Daoy (cell line): ENCODE measurements at places on chromosomes 13 and 19. TPM values are rescaled to one million over a fixed set of nuclear protein-coding genes. Genes with fewer than 3 reads are reported as not detected.

ZNF776 gene
- total RNA-seq = 8.1 and 17.7 TPM in 2 replicates

GSX1 gene
- total RNA-seq = not detected in 2 replicates

ZNF541 gene
- not detected in 2 replicates for total RNA-seq

ZNF568 gene
- 5.2 and 24.6 TPM in 2 replicates for total RNA-seq

BRME1 gene
- total RNA-seq = 2.1 and 7.9 TPM in 2 replicates

LGALS4 gene
- not detected in 2 replicates for total RNA-seq

NAPSA gene
- total RNA-seq = not detected in 2 replicates

IGFL1 gene
- not detected in 2 replicates for total RNA-seq

CRLF1 gene
- 0.40 TPM in 1 of 2 replicates, not detected in the other for total RNA-seq

NLRP12 gene
- not detected in 2 replicates for total RNA-seq

CEACAM4 gene
- total RNA-seq = not detected in 2 replicates

ERICH6B gene
- total RNA-seq = not detected in 2 replicates

SPIB gene
- not detected in 2 replicates for total RNA-seq

DKKL1 gene
- total RNA-seq = 0.17 TPM in 1 of 2 replicates, not detected in the other

PDE4C gene
- 0.17 TPM in 1 of 2 replicates, not detected in the other for total RNA-seq

SULT2B1 gene
- total RNA-seq = not detected in 2 replicates

RYR1 gene
- 0.03 and 0.11 TPM in 2 replicates for total RNA-seq

CERS4 gene
- total RNA-seq = 12.1 and 14.6 TPM in 2 replicates

ZSCAN5B gene
- total RNA-seq = not detected in 2 replicates

GAPDHS gene
- not detected in 2 replicates for total RNA-seq

CD70 gene
- 62.8 and 65.4 TPM in 2 replicates for total RNA-seq

DBP gene
- total RNA-seq = 3.0 and 10.0 TPM in 2 replicates

NCR1 gene
- 0.17 and 5.4 TPM in 2 replicates for total RNA-seq

CRX gene
- not detected in 2 replicates for total RNA-seq

HIPK4 gene
- under 0.01 TPM in 1 of 2 replicates, not detected in the other for total RNA-seq

PALM3 gene
- total RNA-seq = 0.46 TPM in 1 of 2 replicates, not detected in the other

TMEM86B gene
- 0.95 and 1.8 TPM in 2 replicates for total RNA-seq

KLF5 gene
- 3.3 and 4.6 TPM in 2 replicates for total RNA-seq

PODNL1 gene
- not detected in 2 replicates for total RNA-seq

ICAM4 gene
- 0.63 TPM in 1 of 2 replicates, not detected in the other for total RNA-seq

PRR22 gene
- 2.7 and 3.7 TPM in 2 replicates for total RNA-seq

CD320 gene
- 108 TPM in 2 replicates for total RNA-seq

EBI3 gene
- 3.0 and 7.0 TPM in 2 replicates for total RNA-seq

MBD3L2 gene
- total RNA-seq = not detected in 2 replicates

IGFL3 gene
- total RNA-seq = not detected in 2 replicates

SERPINE3 gene
- total RNA-seq = not detected in 2 replicates

GRIK5 gene
- total RNA-seq = 0.42 and 0.57 TPM in 2 replicates

ZNF227 gene
- 16.1 and 18.7 TPM in 2 replicates for total RNA-seq

ZNF835 gene
- total RNA-seq = 0.40 and 1.3 TPM in 2 replicates

KLK12 gene
- not detected in 2 replicates for total RNA-seq

TMIGD2 gene
- total RNA-seq = not detected in 2 replicates

ZNF836 gene
- 2.5 and 5.2 TPM in 2 replicates for total RNA-seq

CEACAM3 gene
- not detected in 2 replicates for total RNA-seq

LGALS14 gene
- total RNA-seq = not detected in 2 replicates

NLRP11 gene
- 4.1 and 5.1 TPM in 2 replicates for total RNA-seq

UFM1 gene
- 55.3 and 65.4 TPM in 2 replicates for total RNA-seq

CYP2A6 gene
- total RNA-seq = not detected in 2 replicates

R3HDM4 gene
- total RNA-seq = 35.8 and 40.8 TPM in 2 replicates

RDH8 gene
- not detected in 2 replicates for total RNA-seq

ELSPBP1 gene
- total RNA-seq = not detected in 2 replicates

UBE2L5 gene
- total RNA-seq = not detected in 2 replicates

ZNF430 gene
- total RNA-seq = 10.7 and 15.7 TPM in 2 replicates
